ENCODE measurements at places on chromosomes 12 and 14.

DNA sequence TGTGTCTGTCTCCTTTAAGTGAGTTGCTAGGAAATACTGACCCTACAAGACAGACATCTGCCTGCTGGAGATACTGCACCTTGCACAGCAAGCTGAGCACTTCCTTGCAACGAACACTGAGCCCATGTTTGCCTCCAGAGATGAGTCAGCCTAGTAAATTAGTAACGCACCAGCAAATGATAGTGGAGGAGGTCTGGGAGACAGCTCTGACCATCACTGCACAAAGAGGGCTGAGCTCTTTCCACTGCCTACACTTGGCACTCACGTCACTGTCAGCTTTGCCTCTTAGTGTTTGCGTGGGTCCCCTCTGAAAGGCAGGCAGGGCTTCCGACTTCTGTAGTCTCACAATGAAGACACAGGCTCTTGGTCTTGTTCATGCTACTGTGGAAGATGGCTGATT is 109.0 kb downstream of the APAF1 start:
- H3K27ac ChIP-seq: no peak overlapping the region
- no peak for DNase-seq
- H3K27me3 ChIP-seq: peaks cover 21% of the 10 kb centered on the region
- peaks cover 11% of the 10 kb centered on the region for H3K4me1 ChIP-seq
- H3K4me3 ChIP-seq: no peak overlapping the region
- peaks cover 5% of the 10 kb centered on the region for H3K36me3 ChIP-seq

- no peaks in the 10 kb centered on the region for H3K4me1 ChIP-seq
- H3K36me3 ChIP-seq: no peaks in the 10 kb centered on the region
Observed at GRCh38 chr14:47676315-47676617, 861 bp upstream of the MDGA2 start.

GRCh38 chr12:29725587-29726320 is 58.0 kb downstream of the TMTC1 start:
- no peak overlapping the region for H3K4me3 ChIP-seq
- no peak overlapping the region for H3K27ac ChIP-seq
- DNase-seq: no peak
- H3K27me3 ChIP-seq: peaks cover 6% of the 10 kb centered on the region

DNA sequence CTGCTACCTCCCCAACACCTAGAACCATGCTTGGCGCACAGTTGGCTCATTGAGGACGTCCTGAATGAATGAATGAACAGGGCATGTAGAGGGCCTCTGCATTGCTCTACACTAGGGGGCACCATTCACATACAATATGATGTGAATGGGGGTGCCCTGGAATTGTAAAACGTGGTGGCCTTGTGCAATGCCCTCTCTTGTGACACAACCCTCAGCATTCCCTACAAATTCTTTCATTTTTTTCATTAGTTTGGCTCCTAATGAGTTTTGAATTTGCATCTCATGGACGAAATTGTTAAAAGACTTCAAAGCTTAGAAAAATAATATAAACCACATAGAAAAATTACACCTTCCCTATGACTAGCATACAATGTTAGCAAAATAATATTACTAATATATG is 2.3 kb upstream of the DIO2 start:
- DNase-seq: no peak
- no peaks in the 10 kb centered on the region for H3K27me3 ChIP-seq

DNA sequence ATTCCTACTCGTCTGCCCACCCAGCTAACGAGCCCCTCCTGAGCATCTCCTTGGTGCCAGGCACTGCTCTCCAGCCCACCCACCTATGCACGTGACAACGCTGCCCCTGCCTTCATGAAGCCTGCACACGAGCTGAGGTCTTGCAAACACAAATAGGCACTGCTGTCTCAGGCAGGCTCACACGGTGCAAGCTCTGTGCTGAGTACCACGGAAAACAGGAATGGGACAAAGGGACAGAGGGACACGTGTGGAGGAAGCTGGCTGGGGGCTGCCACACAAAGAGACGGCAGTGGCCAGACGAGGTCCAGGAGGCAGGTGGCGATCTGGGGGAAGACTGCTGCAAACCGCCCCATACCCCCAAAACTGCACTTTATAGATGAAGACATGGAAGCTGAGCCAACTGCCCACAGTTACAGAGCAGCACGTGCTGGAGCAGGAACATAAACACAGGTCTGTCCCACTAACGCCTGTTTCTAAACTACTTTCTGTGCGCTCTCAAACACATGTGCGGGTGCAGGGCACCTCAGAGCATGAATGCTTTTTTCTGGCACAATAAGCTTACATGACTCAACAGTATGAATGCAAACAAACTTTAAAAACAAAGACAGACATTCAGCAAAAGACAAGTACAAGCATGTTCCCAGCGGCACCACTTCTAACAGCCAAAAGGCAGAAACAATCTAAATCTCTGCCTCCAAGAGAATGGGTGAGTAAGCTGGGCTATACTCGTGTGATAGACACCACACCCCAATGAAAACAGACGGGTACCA is 64.5 kb downstream of the AMN start:
- no peaks in the 10 kb centered on the region for H3K4me1 ChIP-seq
- peaks cover 14% of the 10 kb centered on the region for H3K36me3 ChIP-seq
- H3K4me3 ChIP-seq: no peak overlapping the region
- no peaks in the 10 kb centered on the region for H3K27me3 ChIP-seq

DNA sequence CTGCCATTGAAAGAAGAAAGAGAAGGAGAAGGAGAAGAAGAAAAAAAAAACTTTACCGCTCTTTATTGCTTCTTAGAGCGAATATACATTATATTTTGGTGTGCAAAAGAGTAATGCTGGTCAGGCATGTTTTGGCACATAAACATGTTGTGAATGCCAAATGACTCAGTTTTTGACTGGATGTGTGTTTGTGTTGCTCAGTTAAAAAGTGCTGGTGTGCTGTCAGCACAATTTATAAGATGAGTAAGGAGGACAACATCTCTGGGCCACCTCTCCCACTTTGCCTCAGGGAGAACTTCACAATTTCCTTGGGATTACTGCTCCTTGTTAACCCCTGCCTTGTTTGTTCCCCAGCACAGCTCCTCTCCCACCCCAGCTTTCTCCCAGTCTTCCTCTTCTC is 584.8 kb downstream of the ETNK1 start:
- no peak overlapping the region for H3K4me3 ChIP-seq
- DNase-seq: no peak
- H3K27me3 ChIP-seq: no peaks in the 10 kb centered on the region
- H3K36me3 ChIP-seq: no peaks in the 10 kb centered on the region
- no peak overlapping the region for H3K27ac ChIP-seq

DNA sequence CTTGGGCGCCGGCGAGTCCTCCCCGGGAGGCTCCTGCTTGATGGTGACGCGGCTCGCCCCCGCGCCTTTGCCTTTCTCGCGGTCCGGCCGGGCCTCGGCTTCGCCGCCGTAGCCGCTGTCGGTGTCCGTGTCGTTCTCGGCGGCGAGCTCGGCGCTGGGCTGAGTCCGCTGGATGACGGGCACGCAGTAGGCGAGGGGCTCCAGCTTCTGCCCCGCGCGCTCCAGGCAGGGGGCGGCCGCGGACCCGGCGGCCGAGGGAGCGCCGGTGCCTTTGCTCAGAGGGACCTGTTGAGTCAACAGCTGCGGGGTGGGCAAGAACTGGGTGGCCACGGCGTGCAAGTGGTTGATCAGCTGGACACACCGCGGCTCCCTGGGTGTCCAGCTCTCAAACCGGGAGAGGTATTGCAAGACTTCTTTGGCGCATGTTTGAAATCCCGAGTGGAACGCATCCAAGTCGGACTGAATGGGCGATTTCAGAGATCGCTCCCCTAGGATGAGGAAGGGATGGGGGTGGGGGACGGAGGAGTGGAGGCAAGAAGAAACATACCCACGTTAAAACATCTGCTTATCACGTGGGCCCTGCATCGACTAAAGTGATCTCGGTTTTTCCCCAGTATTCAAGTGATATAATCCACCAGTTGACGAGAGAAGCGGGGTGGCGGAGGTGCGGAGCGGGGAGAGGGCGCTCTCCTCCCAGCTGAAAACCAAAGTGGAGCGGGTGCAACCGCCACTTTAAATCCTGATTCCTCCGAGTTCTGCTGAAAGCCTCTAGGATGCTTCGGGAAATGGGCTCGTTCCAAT is 2.0 kb downstream of the BHLHE41 start:
- H3K4me1 ChIP-seq: peaks cover 35% of the 10 kb centered on the region
- DNase-seq: peak; percentile 16
- peak overlapping the region; percentile 71 for H3K27ac ChIP-seq
- H3K36me3 ChIP-seq: peaks cover 9% of the 10 kb centered on the region
- peaks cover 70% of the 10 kb centered on the region for H3K27me3 ChIP-seq
- H3K4me3 ChIP-seq: peak overlapping the region; percentile 89

DNA sequence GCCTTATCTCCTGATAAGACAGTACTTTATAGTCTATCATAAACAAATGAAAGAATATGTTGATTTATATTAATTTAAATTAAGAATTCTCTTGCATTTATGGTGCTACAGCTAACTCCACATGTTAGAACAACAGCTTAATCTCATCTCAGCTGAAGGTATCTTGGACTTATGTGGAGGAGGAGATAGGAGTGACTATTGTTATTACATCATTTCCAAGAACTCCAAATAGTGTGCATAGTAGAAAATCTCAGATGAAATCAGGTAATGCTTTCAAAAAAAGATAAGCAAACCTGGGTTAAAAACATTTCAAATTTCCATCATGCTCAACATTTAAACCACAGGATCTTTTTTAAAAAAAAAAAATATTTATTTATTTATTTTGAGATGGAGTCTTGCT is 31.3 kb upstream of the ISM2 start:
- no peaks in the 10 kb centered on the region for H3K36me3 ChIP-seq
- no peaks in the 10 kb centered on the region for H3K4me1 ChIP-seq
- DNase-seq: no peak
- H3K4me3 ChIP-seq: no peak overlapping the region
- H3K27me3 ChIP-seq: no peaks in the 10 kb centered on the region
- no peak overlapping the region for H3K27ac ChIP-seq

GRCh38 chr12:98470469-98471082 is 44.8 kb upstream of the TMPO start:
- H3K36me3 ChIP-seq: peaks cover 3% of the 10 kb centered on the region
- no peak overlapping the region for H3K4me3 ChIP-seq
- H3K27me3 ChIP-seq: peaks cover 15% of the 10 kb centered on the region
- H3K27ac ChIP-seq: no peak overlapping the region
- no peak for DNase-seq
- H3K4me1 ChIP-seq: no peaks in the 10 kb centered on the region

DNA sequence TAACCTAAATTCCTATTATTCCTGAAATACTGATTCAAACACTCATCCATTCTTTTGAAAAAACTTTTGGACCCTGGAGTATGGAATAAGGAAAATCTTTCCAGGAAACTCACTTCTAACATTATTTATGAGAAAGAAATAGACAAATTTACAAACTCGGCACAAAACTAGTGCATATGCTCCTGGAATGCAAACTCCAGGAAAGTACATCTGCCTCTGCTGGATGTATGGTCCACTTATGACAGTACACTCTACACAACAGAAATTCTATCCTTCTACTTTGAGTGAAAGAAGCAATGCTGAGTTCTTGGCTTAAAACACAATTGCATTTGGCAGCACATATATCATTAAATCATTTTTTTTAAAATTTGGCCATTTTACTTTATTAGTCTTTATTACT is 700.5 kb upstream of the STXBP6 start:
- no peak for DNase-seq
- no peaks in the 10 kb centered on the region for H3K36me3 ChIP-seq
- no peaks in the 10 kb centered on the region for H3K4me1 ChIP-seq

DNA sequence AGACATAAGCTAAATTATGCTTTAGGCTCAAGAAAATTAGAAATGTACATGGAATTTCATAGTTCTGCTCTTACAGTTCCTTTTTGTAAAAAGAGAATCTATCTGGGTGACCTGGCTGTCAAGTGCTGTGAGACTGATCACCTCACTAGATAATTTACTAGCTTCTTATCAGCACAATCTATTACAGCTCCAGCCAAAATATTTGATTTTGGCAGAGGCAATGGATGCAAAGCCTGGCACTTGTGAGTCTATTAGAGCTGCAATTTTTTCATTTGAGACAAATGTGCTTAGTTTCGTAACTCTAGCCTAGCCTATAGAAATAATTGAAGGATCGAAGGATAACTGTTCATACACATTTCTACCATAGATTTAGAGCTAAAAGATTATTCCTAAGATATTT is 927.5 kb downstream of the SLC6A15 start:
- no peak for DNase-seq
- H3K4me3 ChIP-seq: no peak overlapping the region
- H3K27me3 ChIP-seq: no peaks in the 10 kb centered on the region
- no peak overlapping the region for H3K27ac ChIP-seq

DNA sequence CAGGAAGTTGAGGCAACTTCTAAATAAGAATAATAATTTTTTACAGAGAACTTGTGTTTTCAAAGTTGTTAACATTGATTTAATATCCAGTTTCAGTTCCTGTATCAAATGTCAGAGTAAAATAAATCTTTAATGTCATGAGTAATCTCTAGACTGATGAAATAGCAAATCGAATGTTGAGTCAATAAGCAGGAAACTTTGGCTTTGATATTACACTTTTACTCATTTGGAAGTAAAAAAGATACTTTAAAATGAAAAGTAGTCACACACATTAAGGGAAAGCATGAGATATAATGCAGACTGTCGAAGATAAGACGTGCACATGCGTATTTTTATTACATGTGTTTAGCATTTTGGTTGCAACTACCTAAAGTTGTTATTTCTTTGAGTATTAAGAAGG is 78.2 kb upstream of the PTGDR start:
- H3K4me1 ChIP-seq: peaks cover 3% of the 10 kb centered on the region
- H3K27me3 ChIP-seq: peaks cover 4% of the 10 kb centered on the region
- no peak for DNase-seq
- H3K36me3 ChIP-seq: peaks cover 2% of the 10 kb centered on the region
- H3K27ac ChIP-seq: no peak overlapping the region
- no peak overlapping the region for H3K4me3 ChIP-seq

DNA sequence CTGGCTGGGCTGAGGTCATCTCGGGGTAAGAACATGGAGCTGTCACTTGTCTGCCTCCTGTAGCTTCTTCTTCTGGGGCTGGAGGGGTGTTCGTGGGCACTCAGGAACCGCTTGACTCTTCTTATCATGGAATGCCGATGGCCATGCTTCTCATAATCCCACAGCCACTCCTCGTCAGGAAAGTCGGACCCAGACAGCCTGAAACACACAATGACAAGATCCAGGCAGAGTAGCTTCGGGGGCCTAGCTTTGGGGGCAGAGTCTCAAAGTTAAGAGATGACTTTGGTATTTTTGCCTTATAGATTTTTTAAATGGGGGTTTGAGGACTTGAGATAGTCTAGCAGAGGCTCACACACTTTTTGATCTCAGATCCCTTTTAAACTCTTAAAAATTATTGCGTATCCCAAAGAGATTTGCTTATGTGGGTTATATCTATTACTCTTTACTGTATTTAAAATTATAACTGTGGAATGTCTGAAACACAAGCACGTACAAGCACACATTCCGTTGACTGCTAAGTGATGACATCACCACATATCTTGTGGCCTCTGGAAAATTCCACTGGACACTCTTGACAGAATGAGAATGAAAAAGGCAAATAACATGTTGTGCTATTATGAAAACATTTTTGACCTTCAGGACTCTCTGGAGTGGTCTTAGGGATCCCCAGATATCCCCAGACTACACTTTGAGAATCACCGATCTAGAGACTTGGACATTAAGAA is 43.3 kb downstream of the BEST3 start:
- no peak overlapping the region for H3K27ac ChIP-seq
- H3K36me3 ChIP-seq: no peaks in the 10 kb centered on the region
- H3K4me1 ChIP-seq: no peaks in the 10 kb centered on the region

- H3K4me1 ChIP-seq: peaks cover 3% of the 10 kb centered on the region
- no peak overlapping the region for H3K4me3 ChIP-seq
- no peaks in the 10 kb centered on the region for H3K27me3 ChIP-seq
- peaks cover 5% of the 10 kb centered on the region for H3K36me3 ChIP-seq
- peak overlapping the region; percentile 19 for H3K27ac ChIP-seq
- no peak for DNase-seq
Observed at GRCh38 chr12:31272607-31273225, 53.2 kb downstream of the SINHCAF start.
